ENCODE measurements at places on chromosomes 1 and 21.

DNA sequence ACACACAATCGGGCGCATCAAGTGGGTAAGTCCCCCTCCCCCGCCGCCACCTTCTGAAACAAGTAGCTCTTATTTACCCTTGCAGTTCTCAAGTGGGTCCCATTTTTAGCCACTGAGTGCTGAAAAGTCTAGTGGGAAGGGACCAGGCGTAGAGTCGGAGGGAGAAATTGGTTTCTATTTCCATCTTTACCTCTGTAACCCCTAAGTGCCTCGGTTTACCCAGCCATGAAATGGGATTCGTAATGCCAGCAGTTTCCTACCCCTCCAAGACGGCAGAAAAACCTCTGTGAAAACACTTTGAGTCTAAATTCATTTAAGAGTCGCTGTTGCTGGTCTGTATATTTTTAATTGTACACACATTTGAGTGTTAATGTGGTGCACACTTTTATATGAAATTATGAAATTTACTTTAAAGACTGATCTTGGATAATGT is 928 bp downstream of the TLCD4 start:
- DNase-seq, result no peak

GRCh38 chr1:119340861-119341261 is 27.7 kb upstream of the HAO2 start:
- no peak for DNase-seq

- DNase-seq, result no peak
Observed at GRCh38 chr1:243474906-243475305, 219.1 kb downstream of the SDCCAG8 start.

DNA sequence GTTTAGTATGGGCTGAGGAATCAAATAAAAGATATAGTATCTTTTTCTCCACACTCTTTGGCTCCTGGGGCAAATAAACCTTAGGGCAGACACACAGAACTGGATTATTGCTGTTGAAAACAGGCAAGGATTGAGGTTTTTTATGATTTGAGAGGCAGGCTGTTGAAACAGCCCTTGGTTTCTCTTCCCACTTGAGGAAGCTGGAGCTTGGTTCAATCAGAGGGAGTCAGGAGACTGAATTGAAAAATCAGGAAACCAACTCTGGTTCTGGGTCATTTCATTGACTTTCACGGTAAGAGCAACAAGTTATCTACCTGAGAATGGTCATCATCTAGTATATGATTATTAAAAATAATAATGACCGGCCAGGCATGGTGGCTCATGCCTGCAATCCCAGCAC is 108.4 kb downstream of the CNIH3 start:
- DNase-seq, result no peak

DNA sequence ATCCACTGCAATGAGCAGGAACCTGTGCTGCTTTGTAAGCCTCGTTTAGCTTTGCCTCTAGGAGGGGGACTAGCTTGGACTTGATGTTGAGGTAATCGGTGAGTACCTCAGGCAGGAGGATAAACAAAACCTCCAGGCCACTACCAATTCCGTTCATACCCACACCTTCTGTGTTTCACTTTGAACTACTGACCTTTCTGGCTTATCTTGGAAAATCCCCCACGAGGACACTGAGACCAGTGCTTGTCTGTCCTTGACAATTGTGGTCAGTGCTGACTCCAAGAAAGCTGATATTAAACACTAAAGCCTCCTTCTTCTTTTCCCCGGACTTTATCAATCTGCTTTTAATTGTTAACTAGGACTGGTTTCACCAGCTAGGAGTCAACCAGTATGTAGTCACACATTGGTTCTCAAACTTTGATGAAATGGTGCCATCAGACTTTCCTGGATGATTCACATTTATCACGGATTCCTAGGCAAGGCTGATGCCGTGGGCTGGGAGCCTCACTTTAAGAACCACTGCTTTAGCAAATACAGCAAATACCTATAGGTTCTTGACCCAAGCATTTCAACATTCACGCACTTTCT is 52.7 kb downstream of the TGFB2 start:
- DNase-seq, result no peak

DNA sequence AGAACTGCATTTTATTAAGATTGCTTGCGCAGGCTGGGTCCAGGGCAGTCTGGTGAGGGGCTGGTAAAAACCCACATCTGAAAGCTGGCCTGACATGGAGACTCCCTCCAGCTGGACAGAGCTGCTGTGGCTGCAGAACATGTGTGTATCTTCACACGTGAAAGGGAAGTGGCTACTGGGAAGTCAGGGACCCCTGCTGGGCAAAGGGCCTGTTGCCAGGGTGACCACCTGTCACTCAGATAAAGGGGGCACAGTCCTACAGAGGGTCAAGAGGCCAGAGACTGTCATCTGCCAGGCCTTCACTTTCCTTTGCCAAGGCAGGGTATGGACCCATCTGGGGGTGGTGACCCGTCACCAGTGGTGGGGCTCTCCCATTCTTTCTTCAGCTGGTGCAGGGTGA is 17.5 kb downstream of the NKAIN1 start:
- no peak for DNase-seq

- DNase-seq, result peak; percentile 71
Observed at GRCh38 chr1:221035662-221036153, 156.5 kb downstream of the HLX start.

Data from LHCN-M2 (cell line).